ENCODE measurements at places on chromosomes 11 and 22.

- no peak for DNase-seq
Measured at GRCh38 chr22:47561115-47561675, 798.7 kb downstream of the TBC1D22A start.

DNA sequence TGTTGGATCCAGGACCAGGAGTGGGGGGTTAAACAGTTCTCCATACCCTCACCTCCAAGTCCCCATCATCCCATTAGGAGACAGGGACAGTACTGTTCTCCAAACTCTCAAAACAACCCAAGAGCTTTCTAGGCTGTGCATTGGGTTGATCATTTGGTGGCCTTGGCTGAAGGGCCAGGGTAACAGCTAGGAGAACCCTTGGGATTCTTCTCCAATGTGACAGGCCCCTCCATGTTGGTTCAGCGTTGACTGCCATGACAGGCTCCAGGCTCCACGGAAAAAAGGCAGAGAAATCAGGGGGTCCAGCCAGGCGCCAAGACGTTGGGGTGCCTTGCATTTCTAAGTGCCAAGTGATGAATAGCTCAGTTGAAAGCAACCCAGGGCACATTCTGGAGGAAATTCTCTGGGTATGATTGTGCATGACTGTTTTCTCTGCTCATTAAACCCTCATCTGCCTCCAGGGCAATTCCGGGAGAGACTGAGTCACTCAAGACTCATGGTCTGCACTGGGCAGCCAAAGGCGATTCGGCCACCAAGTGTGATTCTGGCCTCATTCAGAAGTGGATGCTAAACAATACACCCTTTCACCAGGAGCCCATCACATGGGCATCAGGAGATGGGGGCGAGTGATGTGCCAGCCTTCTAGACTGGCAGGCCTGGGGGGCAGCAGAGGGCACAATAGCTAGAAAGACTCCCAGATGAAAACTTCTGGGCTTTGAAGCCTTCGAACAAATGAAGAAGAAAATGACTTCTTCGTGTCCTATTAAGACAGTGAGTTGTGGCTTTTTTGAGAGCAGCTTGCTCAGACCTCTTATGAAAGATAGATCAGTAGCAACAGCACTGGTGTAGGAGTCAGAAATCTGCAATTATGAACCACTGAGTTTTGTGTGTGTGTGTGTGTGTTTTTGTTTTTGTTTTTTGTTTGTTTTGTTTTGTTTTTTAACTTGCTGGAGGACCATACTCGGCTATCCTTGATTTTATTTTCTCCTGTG is 27.7 kb downstream of the CD44 start:
- no peak for DNase-seq

DNA sequence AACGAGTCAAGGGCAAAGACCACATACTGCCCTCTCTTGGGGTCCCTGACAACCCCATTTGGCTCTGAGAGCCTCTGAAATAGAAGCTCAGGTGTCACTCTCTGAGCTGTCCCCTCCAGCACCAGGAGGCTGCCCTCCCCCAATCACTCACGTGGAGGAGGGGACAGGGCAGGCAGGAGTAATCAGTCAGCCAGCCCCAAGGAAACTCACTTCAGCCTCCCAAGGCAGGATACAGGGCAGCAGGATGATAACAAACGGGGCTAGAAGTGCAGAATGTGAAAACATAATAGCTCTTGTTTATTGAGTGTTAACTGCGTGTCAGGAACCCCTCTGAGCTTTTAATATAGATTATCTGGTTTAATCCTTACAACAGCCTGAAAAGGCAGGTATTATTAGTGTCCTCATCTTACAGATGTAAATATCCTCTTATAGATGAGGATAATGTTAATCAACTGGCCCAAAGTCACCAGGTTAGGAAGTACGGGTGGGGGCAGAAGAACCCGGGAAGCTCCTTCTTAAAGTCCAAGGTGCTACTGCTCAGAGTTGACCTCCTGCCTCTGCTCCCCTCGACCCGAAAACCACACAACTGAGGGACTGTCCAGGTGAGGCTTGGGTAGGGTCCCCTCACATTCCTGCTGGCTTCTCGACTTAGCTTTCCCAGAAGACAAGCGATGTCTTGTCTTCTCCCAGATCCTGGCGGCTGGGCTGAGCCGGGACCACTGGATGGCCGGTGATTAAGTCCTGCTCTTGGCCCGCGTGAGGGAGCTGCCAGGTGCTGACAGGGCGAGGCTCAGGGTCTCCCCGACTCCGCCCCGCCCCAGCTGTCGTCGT is 2.7 kb downstream of the CHRM4 start:
- no peak for DNase-seq

GRCh38 chr11:118151431-118151830 is 1.2 kb downstream of the SCN4B start:
- DNase-seq, result no peak
